AML-193 (cell line): ENCODE measurements at places on chromosomes 3 and 15.

DNA sequence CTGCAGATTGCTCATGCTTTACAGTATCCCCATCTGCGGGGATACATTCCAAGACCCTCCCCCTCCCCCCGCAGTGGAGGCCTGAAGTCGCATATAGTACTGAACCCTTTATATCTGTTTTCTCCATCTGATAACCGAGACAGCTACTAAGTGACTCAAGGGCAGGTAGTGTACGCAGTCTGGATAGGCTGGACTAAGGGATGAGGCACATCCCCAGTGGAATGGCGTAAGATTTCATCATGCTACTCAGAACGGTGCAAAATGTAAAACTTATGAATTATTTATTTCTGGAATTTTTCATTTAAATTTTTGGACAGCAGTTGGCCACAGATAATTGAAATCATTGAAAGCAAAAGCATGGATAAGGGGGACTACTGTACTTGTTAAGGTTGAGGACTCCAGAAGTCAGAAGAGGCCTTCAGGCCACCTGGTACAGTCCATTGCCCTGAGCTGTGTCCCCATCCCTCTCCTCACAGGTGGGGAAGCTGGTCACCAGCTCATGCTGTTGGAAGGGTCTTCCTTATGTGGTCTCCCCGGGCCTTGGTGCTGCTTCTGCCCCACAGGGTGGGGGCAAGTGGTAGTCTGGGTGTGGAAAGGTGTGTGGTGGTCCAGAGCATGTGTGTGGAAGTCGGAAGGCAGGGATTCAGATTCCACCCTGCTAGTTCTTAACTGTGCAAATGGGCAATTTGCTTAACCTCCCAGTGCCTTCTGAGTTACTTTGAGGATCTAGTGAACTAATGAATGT is 72.0 kb downstream of the HCN4 start:
- DNase-seq, result no peak

- no peak for DNase-seq
These were observed 25.2 kb upstream of the GPX1 start for GRCh38 chr3:49383387-49383786.

DNA sequence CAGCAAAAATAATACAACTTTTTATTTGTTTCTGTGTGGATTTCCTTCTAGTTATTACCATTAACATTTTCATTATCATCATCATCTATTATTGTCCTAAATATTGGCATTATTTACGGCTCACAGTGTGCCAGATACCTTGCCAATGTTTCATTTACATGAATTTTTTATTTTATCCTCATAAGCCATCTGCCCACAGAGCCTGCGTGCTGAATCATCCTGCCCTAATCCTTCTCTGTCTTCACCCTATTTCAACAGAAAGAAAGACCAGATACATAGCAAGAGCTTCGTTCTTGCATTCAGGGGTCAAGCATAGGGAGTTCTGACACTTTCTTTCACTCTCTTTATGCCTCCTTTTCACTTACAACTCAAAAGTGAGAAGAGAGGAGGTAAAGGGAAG is 82.0 kb downstream of the KCNMB2 start:
- DNase-seq, result no peak

GRCh38 chr3:100782348-100782747 is 73.1 kb downstream of the TFG start:
- DNase-seq, result no peak

DNA sequence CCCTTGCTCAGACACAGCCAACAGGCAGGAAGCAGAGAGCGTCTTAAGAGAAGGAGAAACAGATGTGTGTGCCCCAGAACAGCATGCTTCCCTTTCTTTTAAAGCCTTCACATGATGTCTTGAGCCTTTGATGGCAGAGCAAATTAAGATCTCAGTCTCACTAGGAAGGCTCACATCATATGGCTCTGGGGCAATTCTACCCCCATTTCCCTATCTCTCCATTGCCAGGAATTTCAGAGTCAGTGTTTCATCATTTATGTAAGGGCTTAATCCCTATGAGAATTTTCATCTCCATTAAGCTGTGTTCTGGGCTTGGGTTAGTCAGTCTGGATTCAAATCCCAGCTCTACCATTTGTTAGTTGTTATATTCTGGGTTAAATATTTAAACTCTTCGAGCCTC is 41.4 kb upstream of the GLCE start:
- no peak for DNase-seq

DNA sequence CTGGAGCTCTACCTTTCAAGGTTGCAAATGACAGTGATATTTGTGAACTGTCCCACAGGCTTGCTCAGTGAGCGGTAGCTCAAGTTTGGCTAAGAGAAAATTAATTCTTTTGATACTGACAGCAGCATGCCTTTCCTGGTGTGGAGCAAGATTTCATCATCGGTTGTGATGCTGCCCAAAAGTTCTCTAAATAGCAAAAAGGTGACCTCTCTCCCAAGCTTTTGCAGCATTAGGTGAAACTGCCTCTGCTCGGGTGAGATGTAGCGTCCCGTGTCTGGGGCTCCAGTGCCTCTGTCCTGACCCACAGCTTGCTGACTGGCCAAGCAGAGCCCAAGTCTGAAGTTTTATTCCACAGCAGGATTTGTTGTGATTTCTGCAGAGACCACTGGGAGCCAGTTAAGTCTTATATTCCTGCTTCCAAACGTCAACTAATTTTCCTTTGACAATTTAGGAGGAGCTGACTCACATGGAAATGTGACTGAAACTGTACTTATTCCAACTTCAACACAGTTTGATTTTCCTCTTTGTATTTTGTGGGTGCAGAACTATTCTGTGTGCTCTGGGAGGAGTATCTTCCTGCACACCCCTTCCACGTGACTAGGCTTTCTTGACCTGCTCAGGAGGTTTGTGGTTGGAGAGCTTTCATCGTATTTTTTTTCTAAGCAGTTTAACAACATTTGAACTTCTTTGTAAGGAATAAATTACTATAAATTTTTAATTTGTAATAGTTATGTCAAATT is 5.9 kb downstream of the SYNM start:
- no peak for DNase-seq

DNA sequence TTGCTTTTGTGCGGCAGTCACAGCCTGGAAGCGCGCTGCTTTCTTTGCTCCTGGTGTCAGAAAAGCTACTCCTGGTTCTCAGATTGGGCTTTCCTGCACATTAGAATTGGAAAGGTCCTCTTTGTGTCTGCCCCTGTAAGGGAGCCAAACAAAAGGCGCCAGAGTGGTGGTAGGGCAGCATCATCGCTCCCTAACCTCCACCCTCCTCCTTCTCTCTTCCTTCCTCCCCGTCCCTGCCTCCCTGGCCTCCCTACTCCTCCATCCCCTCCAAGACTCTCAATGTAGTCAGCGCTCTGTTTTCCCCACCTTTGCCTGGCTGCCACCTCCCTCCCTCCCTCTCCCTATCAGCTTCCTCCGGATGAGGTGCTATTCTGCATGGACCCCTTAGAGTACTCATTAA is 65.3 kb downstream of the SH3GL3 start:
- no peak for DNase-seq

- no peak for DNase-seq
These were observed 27.0 kb upstream of the C15orf39 start for GRCh38 chr15:75174729-75175128.

DNA sequence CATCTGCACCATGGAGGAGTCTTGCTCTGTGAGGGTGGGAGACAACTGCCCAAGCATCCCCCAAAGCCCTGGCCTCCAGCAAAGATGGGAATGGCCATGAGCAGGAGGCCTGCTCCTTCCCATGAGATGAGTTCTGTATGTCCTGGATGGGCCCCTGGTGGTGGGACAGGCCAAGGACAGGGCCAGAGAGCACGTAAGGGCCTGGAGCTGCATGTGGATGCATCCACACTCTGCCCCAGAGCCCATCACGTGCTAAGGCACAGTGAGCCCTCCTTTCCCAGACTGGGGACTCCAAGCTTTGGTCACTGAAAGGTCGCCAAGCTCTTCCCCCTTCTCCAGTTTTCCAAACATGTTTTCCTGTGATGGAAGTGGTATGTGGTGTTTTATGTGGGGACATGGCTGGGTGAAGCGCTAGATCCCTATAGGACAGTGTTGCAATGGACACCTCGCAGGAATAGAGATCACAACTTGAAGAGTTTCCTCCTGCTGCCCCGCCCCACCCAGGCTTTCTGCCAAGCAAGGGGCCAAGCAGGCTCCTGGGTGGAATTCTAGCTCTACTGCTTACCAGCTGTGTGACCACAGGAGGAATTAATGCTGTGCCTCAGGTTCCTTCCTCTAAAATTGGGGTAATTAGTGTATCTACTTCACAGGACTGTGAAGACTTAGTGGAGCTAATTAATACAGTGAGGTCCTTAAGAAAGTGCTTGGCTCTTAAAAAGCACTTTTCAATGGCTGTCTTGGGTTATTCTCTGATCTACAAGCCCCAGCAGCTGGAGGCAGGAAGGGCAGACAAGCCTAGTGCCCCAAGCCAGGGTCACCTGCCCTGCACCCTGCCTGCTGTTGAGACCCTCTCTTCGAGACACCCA is 106.4 kb upstream of the RPL32 start:
- DNase-seq, result no peak
